Keratinocyte (primary cell): ENCODE measurements at places on chromosomes 5 and 9. TPM values are rescaled to one million over a fixed set of nuclear protein-coding genes. Genes with fewer than 3 reads are reported as not detected.

GRCh38 chr5:35365758-35366157, 135.5 kb upstream of the PRLR start:
- no peaks in the 10 kb centered on the region for H3K27me3 ChIP-seq
- no peaks in the 10 kb centered on the region for H3K36me3 ChIP-seq
- no peaks in the 10 kb centered on the region for H3K4me1 ChIP-seq
- no peak overlapping the region for H3K4me3 ChIP-seq
- H3K27ac ChIP-seq = no peak overlapping the region

- no peak overlapping the region for H3K4me3 ChIP-seq
- H3K4me1 ChIP-seq = no peaks in the 10 kb centered on the region
- no peak for DNase-seq
- no peak overlapping the region for H3K27ac ChIP-seq
- H3K36me3 ChIP-seq = no peaks in the 10 kb centered on the region
These were observed 88.8 kb downstream of the SREK1 start for GRCh38 chr5:66232706-66233445.

DNA sequence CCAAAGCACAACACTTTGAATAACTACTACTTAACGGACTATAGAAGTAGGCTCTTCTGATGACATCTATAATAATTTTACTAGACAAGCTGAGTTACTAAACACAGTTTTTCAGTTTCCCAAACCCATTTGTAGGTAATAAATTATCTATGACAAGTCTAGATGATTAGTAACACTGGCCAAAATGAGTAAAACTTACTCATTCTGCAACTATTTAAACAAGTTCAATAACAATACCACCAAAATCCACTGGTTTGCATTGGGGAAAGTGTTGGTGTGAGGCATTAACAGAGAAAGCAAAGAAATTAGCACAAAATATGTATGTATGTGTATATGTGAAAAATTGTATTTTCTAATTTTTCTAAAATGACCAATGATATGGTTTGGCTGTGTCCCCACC, 119.3 kb downstream of the NR2F1-AS1 start:
- no peaks in the 10 kb centered on the region for H3K36me3 ChIP-seq
- no peak for DNase-seq
- no peaks in the 10 kb centered on the region for H3K27me3 ChIP-seq
- no peak overlapping the region for H3K27ac ChIP-seq
- no peak overlapping the region for H3K4me3 ChIP-seq

DNA sequence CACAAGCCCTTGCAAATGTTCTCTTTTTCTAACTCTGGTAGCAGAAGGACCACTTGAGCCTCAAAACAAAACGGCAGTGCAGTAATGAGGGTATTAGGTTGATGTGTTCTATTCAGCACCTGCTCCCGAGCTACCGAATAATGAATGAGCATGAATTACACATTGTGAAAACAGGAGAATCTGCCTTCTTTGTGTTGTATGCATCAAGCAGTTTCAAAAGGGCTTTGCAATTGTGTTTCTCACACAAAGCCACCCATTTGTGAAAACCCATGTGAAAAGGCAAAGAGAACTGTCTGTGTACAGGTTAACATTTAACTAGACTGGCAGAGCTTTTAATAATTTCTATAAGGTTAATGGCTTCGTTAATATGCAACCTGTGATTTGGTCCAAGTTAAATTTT, 97.8 kb downstream of the STK32A start:
- H3K4me3 ChIP-seq = no peak overlapping the region
- DNase-seq = no peak
- H3K27ac ChIP-seq = no peak overlapping the region
- H3K36me3 ChIP-seq = no peaks in the 10 kb centered on the region

DNA sequence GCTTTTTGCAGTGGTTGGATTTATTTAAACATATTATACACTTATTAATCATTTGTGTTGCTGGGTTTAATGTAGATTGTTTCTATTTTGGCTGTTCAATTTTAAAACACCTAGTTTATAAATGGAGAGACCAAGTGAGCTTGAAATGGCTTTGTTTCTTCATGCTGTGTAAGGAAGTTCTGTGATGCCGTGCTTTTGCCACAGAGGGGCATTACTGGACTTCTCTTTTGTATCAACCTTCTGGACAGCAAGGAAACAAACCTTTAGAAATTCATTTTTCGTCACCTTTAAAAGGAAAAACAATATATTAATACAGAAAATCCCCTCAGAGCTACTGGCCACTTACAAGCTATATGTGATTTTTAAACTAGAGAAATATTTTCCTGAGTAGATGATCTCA, 81.9 kb downstream of the DMRTA1 start:
- DNase-seq = no peak
- no peaks in the 10 kb centered on the region for H3K27me3 ChIP-seq
- no peak overlapping the region for H3K4me3 ChIP-seq
- no peaks in the 10 kb centered on the region for H3K4me1 ChIP-seq
- H3K36me3 ChIP-seq = no peaks in the 10 kb centered on the region
- no peak overlapping the region for H3K27ac ChIP-seq

DNA sequence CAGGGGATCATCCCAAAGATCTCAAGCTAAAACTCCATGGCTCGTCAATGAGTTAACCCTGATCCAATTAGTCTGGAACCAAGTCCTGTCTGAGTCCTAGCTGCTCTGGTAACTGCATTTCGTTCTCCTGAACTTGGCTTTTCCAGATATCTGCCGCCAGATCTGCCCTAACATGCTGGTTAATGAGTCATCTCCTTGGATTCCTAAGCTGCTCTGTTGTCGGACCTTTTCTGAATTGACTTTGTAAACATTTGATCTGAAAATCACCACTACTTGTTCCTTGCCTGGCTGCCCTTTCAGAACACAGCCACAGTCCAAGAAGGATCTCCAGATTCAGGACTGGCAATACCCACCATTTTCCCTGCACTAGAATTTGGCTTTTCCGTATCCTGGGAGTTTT, 473.0 kb downstream of the ZSWIM6 start:
- peak overlapping the region; percentile 36 for H3K4me3 ChIP-seq
- H3K4me1 ChIP-seq = peaks cover 31% of the 10 kb centered on the region
- H3K36me3 ChIP-seq = no peaks in the 10 kb centered on the region
- peak overlapping the region; percentile 51 for H3K27ac ChIP-seq
- DNase-seq = peak; percentile 61

- H3K4me1 ChIP-seq = no peaks in the 10 kb centered on the region
- no peak overlapping the region for H3K27ac ChIP-seq
- H3K4me3 ChIP-seq = no peak overlapping the region
These were observed 176.6 kb downstream of the GABBR2 start for GRCh38 chr9:98532147-98532546.

GRCh38 chr5:58793888-58794657, 211.2 kb downstream of the RAB3C start:
- no peaks in the 10 kb centered on the region for H3K27me3 ChIP-seq
- no peaks in the 10 kb centered on the region for H3K36me3 ChIP-seq
- H3K4me3 ChIP-seq = no peak overlapping the region
- no peak for DNase-seq

GRCh38 chr9:93077811-93078210, 18.2 kb upstream of the CARD19 start:
- no peak overlapping the region for H3K4me3 ChIP-seq
- DNase-seq = no peak
- no peaks in the 10 kb centered on the region for H3K36me3 ChIP-seq
- H3K4me1 ChIP-seq = no peaks in the 10 kb centered on the region
- no peak overlapping the region for H3K27ac ChIP-seq

GRCh38 chr9:96215841-96216240, 86.1 kb downstream of the HSD17B3 start:
- H3K27me3 ChIP-seq = peaks cover 63% of the 10 kb centered on the region
- H3K4me3 ChIP-seq = no peak overlapping the region
- no peaks in the 10 kb centered on the region for H3K36me3 ChIP-seq
- DNase-seq = no peak

GRCh38 chr5:178624631-178625546, 2.0 kb downstream of the CLK4 start:
- H3K4me1 ChIP-seq = peaks cover 10% of the 10 kb centered on the region
- no peaks in the 10 kb centered on the region for H3K27me3 ChIP-seq
- H3K36me3 ChIP-seq = peaks cover 14% of the 10 kb centered on the region
- H3K27ac ChIP-seq = peak overlapping the region; percentile 93

MUSK gene
- 0.03 TPM in 1 of 3 replicates, not detected in the others for polyA plus RNA-seq

ZDHHC11 gene
- polyA plus RNA-seq = 0.29 to 0.62 TPM (median 0.33 TPM) in 3 replicates

HRCT1 gene
- polyA plus RNA-seq = not detected in 3 replicates

ZBTB34 gene
- 4.2 to 6.4 TPM (median 5.9 TPM) in 3 replicates for polyA plus RNA-seq

CCL19 gene
- polyA plus RNA-seq = not detected in 3 replicates

PAM gene
- 105 to 192 TPM (median 149 TPM) in 3 replicates for polyA plus RNA-seq

PCA3 gene
- polyA plus RNA-seq = not detected in 3 replicates
